Neural crest cell (in vitro differentiated cells): ENCODE measurements at places on chromosomes 2 and 18. TPM values are rescaled to one million over a fixed set of nuclear protein-coding genes. Genes with fewer than 3 reads are reported as not detected.

Gene MBD2
- total RNA-seq, result 36.2 TPM in 2 replicates

GRCh38 chr2:111919794-111920608 is 21.6 kb downstream of the MERTK start:
- H3K36me3 ChIP-seq, result no peaks in the 10 kb centered on the region
- H3K27me3 ChIP-seq, result no peaks in the 10 kb centered on the region
- no peak for DNase-seq
- peaks cover 18% of the 10 kb centered on the region for H3K4me1 ChIP-seq

- H3K4me3 ChIP-seq, result no peak overlapping the region
- peak; percentile 5 for DNase-seq
Measured at GRCh38 chr2:198098918-198099317, 294.5 kb downstream of the PLCL1 start.

GRCh38 chr2:234650911-234651310 is 154.0 kb upstream of the ARL4C start:
- no peak for DNase-seq
- no peaks in the 10 kb centered on the region for H3K36me3 ChIP-seq
- no peak overlapping the region for H3K4me3 ChIP-seq
- H3K27ac ChIP-seq, result no peak overlapping the region
- no peaks in the 10 kb centered on the region for H3K27me3 ChIP-seq
